Stimulated activated naive B cell treated with anti-CD40 and anti-IgM and Interleukin-4, amounts not matched to agents 10 μg/mL and 1 μg/mL and 100 μg/mL, for 72 hours (primary cell): ENCODE measurements at places on chromosomes 16 and 17.

DNA sequence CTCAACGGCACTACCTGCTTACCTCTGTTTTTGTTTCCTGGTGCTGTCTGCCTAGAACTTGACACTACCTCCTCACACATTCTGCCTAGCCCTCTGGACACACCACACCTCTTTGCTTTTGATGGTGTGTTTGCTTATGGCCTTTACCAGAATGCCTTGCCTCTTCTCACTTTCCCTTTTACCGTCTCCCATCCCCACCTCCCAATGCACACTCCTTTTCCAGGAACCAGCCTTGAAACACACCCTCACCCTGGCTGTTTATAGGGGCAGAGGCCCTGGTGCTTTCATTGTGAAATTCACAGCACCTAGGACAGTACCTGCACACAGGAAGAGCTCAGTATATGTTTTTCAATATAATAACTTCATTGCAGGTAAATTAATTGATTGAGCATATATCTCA is 56.2 kb downstream of the MAP2K6 start:
- DNase-seq: no peak

GRCh38 chr16:66843191-66843590 is 1.0 kb upstream of the CA7 start:
- no peak for DNase-seq

GRCh38 chr16:51062039-51062438 is 89.0 kb downstream of the SALL1 start:
- no peak for DNase-seq

- no peak for DNase-seq
Observed at GRCh38 chr16:56534847-56535383, 15.1 kb upstream of the BBS2 start.

DNA sequence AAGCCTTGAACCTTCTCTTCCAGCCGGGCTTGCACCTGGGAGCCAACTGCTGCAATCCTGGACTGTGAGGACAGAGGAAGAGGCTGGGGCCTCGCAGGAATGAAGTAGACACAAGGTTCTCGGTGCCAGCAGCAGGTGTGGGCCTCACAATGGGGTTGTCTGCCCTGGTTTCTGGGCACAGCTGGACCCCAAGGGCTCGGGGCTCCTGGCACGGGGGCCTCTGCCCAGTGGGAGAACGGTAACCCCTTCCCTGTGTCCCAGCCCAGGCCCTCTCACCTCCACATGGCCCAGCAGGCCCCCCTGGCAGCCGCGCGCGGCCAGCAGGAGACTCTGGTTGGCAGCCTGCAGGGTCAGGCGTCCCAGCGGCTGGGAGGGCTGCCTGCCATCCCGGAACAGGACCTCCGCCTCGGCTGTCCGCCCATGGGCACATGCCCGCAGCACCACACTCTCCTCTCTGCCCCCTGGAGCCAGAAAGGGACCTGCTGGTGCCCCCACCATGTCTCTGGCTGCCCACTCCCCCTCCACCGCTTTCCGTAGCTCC is 46.9 kb downstream of the RMI2 start:
- DNase-seq: no peak

DNA sequence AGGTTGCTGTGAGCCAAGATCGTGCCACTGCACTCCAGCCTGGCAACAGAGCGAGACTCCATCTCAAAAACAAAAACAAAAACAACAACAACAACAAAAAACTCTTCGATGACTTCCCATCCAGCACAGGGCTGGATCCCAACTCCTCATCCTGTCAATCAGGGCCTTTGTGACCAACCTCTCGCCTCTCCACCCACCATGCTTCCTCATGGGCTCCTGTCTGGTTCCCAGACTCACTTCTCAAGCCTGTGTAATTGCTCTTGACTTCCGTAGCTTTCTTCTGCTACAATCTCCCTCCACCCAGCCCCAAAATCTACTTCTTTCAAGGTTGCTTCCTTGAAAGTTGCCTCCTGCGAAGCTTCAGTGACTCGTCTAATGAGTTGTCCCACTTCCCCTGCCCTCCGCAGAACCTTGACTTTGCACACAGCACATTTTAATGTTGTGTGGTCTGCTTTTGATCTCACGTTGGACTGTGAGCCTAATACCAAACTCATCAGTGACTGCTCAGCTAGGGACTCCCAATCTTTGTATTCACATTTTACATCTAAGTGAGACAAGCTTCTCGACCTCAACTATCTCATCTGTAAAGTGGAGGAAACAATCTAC is 936 bp upstream of the RASL10B start:
- DNase-seq: no peak

- DNase-seq: no peak
Observed at GRCh38 chr16:88538366-88539060, 31.7 kb upstream of the ZC3H18 start.

DNA sequence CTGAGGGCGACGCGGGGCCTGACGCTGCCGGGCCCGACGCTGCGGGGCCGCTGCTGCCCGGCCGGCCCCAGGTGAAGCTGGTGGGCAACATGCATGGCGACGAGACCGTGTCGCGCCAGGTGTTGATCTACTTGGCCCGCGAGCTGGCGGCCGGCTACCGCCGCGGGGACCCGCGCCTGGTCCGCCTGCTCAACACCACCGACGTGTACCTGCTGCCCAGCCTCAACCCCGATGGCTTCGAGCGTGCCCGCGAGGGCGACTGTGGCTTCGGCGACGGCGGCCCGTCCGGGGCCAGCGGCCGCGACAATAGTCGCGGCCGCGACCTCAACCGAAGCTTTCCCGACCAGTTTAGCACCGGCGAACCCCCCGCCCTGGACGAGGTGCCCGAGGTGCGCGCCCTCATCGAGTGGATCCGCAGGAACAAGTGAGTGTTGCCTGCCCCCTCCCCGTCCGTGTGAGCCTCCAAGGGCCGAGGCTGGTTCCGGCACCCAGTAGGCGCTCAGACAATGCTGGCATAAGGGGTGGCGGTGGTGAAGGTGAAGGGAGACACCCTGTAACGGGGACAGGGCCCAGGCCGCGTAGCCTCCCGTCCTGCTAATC is 676 bp downstream of the CPD start:
- no peak for DNase-seq

GRCh38 chr16:67893743-67894399 is 817 bp downstream of the PSKH1 start:
- DNase-seq: no peak

GRCh38 chr16:89905511-89906139 is 13.0 kb upstream of the MC1R start:
- no peak for DNase-seq

DNA sequence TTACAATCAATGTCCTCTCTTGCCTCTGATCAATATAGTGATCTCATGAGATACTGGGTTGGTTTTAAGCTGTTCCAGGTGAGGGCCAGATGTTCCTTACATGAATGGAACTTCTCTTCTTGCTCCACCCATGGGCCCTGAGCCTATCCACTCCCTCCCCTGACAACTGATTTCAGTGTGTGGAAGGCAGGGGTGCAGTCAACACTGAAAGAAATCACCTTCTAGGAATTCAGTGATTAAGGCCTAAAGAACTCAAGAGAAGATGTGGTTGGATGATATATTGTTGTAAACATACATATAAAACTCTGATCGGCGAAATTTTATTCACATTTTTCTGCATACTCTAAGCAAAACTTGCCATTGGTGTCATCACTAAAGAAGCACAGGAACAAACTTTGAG is 6.7 kb upstream of the GOSR2 start:
- no peak for DNase-seq

- no peak for DNase-seq
Observed at GRCh38 chr17:46862949-46863348, 11.6 kb downstream of the WNT9B start.

GRCh38 chr16:24203675-24204074 is 52.5 kb upstream of the CACNG3 start:
- DNase-seq: no peak

DNA sequence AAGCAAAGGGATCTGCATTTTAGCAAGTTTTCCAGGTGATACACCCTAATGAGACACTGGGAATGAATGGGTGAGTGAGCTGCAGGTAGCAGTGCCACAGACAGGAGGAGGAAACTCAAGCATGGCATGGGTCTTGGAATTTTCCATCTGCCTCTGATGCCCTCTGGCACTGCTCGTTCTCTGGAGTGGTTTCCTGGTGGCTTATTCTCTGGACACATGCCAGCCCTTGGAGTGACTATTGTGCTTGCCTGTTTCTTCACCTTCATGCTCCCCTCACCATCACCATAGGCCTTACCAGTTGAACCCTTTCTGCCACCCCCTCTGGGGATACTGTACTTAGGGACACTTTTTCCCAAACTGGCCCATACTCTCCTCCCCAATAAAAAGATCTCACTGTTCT is 1.6 kb downstream of the COASY start:
- DNase-seq: no peak

DNA sequence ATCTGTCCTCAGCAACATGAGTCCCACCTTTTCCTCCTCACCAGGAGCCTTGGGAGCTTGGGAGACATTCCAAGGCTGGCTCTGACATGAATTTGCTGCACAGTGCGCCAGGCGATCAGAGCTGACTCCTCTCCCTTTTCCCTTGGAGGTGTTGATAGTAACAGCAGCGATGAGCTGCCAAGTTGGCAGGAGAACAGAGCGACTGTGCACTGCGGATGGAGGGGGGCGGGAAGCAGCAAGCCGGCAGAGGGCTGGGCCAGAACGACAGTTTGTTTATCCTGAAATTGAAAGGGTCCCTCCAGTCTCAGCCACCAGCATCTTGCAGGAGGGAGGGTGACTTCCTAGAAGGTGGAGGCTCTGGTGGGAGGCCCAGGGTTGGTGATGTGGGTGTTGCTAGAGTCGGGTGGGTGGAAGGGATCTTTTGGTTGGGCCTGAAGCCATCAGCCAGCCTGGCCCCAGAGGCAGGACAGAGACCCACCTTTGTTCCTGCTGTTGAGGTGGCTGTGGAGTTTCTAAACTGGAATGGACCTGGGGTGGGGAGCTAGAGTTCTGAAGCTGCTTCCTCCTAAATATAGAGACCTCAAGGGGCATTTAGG is 22.5 kb upstream of the DYNLL2 start:
- DNase-seq: no peak

GRCh38 chr16:79836144-79836543 is 235.6 kb upstream of the MAF start:
- DNase-seq: no peak

DNA sequence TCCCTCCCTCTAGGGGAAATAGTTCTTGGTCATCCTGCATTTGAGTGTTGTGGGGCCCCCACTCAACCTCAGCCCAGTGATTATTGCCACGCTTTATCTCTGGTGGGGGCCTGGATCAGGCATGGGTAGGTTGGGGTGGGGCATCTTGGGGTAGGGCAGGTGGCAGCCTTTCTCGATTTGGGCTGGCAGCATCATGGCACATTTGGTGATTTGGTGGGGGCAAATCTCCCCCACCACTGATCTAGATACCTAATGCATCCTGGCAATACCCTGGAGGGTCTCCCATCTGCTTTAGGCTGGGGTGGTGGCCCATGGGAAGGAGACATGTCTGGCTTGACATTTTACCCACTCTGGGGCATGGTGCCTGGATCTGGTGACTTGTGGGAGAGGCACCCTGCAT is 40.2 kb downstream of the NLRP1 start:
- DNase-seq: no peak

GRCh38 chr17:6639586-6640535 is 650 bp downstream of the KIAA0753 start:
- no peak for DNase-seq

- no peak for DNase-seq
Observed at GRCh38 chr16:16798504-16798903, 419.6 kb downstream of the NPIPA7 start.

- no peak for DNase-seq
Observed at GRCh38 chr17:16314189-16314588, 39.1 kb downstream of the CENPV start.

DNA sequence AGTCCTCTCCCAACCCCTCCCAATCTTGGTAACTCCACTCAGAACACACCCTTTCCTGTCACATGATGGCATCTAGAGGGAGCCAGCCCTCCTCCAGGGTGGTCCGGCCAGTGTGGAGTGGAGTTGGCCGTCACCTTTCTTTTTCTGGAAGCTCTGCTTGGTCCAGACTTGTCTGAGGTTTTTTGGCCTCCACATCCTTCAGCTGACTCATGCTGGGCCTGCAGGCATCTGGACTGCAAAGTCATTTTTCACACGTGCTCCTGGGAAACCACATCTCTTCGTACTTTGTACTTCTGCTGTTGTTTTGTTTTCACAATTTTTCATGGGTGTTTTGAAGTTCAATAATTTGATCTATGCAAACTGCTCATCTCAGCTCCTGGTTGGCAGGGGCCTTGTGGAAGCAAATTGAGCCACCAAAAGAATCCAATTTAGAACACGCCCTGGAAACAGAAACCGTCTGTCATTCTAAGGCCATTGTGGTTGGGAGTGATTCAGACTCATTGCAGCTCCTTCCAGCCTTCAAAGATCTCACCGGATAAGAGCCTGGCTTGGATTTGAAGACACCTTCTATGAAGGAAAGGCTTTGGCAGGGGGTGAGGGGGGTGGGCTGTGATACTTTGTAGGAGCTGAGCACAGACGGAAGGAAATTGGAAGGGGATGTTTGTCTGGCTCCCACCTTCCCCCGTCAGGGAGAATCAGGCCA is 42.4 kb upstream of the NF1 start:
- DNase-seq: no peak

GRCh38 chr17:49407086-49407485 is 7.6 kb downstream of the PHB1 start:
- no peak for DNase-seq

GRCh38 chr17:62725791-62726249 is 82.3 kb downstream of the MARCHF10 start:
- no peak for DNase-seq

GRCh38 chr16:85072076-85072860 is 40.0 kb downstream of the CIBAR2 start:
- no peak for DNase-seq

DNA sequence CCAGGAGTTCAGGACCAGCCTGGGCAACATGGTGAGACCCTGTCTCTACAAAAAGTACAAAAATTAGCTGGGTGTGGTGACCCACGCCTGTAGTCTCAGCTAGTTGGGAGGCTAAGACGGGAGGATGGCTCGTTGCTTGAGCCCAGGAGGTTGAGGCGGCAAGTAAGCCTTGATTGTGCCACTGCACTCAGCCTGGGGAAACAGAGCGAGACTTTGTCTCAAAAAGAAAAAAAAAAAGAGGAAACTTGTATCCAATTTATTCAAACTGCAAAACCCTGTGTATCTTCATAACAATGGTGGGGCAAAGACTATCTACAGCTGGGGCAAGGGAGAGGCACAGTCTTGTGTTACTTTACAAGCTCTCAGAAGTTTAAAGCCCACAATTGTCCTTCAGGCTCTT is 21.5 kb downstream of the GRB7 start:
- no peak for DNase-seq

- DNase-seq: no peak
Observed at GRCh38 chr17:9183306-9183705, 162.0 kb downstream of the NTN1 start.

GRCh38 chr16:84085773-84086172 is 31.0 kb downstream of the MBTPS1 start:
- no peak for DNase-seq
